ENCODE measurements at places on chromosomes 11 and 22.
A peak's percentile ranks its signal among the peaks of the same experiment; 100 is the strongest.

- DNase-seq: no peak
These were observed 78.0 kb upstream of the PPARA start for GRCh38 chr22:46072110-46072881.

DNA sequence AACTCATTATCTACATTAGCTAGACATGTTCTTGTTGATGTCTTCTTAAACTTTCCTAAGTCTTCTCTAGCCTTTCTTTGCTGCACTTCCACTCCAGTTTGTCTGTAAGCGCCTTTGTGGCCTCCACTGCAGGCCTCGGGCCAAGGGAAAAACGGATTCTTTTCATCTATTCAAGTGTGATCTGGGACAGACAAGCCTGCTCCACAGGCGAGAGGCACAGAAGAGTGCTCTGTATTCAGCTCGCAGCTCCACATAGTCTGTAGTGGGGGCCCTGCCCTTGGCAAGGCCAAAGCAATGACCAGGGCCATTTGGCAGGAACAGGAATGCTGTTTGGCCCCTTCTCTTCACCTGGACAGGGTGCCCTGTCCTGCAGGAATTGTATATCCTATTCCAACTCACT, 84.1 kb upstream of the BARX2 start:
- no peak for DNase-seq

- DNase-seq: no peak
These were observed 874.4 kb downstream of the NTM start for GRCh38 chr11:132244846-132245245.

DNA sequence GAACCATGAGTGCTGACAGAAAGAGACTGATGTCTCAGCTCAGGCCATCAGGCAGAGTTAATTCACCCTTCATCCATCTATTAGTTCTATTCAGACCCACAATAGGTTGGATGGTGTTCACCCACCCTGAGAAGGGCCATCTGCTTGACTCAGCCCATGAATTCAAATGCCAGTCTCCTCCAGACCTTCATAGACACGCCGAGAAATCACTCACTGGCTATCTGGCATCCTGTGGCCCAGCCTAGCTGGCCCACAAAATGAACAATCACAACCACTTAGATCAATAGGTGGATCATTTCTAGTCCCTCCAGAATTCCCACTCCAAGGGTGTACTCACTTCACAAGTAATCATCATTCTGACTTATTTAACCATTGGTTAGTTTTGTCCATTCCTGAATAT, 58.2 kb downstream of the MYEOV start:
- DNase-seq: no peak

GRCh38 chr11:112289588-112290492, 29.2 kb upstream of the PLET1 start:
- DNase-seq: no peak

DNA sequence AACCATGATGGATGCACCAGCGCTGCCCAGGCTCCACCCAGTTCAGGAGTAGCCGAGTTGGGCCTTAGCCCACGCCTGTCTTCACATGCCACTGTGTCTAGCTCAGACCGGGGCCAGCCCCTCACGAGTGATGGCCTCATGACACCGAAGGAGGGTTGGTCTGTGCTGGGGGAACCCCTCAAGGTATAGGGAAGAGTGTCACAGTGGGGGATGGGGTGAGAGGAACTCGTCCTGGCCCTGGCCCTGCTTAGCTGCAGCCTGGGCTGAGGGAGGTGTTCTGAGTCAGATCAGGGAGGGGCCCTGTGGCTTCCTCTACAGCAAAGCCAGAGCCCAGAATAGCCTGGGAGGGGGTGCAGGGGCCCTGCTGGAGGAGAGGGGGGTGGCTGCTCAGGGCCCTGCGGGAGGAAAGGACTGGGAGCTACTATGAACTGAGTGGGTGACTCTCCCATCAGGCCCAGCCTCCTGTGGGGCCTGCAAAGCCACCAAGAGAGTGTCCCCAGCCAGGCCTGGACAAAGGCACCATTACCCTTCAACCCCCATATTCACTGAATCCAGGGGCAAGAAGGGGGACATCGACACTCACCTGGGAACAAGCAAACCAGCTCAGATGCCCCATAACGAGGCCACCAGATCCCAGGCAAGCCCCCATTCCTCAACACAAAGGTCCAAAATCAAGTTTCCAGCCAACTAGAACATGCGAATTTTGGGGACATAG, 41.2 kb downstream of the IGLL5 start:
- no peak for DNase-seq

GRCh38 chr11:72300268-72300667, 56.3 kb upstream of the PHOX2A start:
- no peak for DNase-seq

DNA sequence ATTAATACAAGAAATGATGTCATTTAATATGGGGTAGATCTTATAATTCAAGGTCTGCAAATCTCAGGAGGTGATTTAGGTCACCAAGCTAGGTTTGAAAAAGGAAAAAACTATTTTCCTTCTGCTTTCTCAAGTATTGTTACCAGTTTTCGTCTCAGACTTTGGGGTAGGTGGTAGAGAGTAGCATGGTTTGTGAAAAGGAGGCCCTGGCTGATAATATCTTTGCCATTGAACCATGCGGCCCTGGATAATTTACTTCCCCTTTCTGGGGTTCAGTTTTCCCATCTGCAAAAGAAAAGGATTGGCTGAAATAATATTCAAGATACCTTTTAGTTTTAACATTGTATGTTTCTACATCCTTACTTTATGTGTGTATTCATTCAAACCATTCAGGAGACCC, 92.1 kb downstream of the WNT11 start:
- DNase-seq: no peak

GRCh38 chr22:36619797-36620399, 83.7 kb downstream of the CACNG2 start:
- DNase-seq: no peak

DNA sequence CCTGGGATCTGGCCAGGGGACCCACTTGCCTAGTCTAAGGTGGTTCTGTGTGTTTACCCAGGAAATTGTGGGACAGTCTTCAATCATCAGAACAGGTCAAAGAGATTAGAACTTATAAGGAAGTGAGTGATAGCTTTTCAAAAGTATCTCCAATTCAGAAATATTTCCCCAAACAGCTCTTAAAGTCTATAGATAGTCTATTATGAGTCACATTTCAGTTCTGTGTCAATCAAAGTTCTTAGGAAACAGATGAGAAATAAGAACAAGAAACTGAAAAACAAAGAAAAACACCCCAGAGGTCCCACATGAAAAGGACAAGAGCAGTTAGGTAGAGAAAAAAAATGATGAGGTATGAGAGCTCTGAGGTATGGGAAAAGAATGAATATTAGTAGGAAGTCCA, 381.4 kb upstream of the MPPED2 start:
- DNase-seq: no peak

DNA sequence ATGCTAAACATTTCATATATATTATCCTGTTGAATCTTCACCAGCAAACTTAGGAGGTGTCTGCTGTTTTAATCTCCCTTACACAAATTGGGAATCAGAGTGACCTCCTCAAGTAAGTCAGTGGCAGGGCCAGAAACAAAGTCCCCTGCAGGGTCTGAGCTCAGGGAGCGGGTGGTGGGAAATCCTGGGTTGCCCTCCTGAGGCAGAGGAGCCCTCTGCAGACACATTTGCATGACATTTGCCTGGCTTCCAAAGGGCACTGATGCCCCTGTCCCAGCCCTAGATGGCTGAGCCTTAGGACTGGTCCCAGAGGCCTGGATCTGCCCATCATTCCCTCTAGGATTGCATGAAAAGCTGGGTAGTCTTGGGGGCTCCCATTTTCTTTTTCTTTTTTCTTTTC, 2.1 kb upstream of the INPP5J start:
- no peak for DNase-seq

DNA sequence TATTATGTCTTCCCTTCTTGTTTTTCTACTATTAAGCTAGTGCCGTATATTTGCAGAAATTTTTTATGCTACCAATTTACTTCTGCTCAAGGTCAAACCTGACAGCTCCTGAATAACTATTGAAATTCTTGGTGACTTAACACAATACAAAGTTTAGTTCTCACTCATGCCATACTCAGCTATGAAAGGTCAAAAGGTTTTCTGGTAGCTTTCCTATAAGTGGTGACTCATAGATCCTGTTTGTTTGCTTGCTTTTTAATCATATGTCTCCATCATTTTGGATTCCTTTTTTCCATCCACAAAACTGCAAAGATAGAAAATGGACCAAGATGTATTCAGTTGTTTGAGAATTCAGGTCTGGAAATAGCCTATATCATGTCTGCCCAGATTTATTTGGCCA, 855.8 kb upstream of the LRRC4C start:
- no peak for DNase-seq

- no peak for DNase-seq
These were observed 30.5 kb downstream of the KCNQ1 start for GRCh38 chr11:2475136-2475918.

- no peak for DNase-seq
These were observed 26.0 kb downstream of the TSPAN18 start for GRCh38 chr11:44752713-44753112.

- no peak for DNase-seq
These were observed 136.7 kb downstream of the CASP12 start for GRCh38 chr11:104761511-104761910.

DNA sequence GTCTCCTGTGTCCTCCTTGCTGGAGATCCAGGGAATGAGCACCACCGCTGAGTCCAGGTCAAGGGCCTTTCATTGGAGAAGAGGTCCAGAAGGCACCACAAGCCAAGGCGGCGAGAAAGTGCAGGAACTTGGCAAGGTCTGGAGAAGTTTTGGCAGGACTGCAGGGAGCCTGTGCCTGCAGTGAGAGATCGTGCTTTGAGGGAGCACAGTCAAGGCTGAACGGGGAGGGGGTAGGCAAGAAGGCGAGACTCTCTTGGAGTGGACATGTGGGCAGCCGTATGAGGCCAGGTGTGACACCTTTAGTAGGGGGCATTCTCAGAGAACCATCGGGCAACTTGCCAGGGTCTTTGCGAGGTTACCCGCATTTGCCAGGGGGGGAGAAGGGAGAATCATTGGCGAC, 30.5 kb downstream of the LRRC10B start:
- no peak for DNase-seq

DNA sequence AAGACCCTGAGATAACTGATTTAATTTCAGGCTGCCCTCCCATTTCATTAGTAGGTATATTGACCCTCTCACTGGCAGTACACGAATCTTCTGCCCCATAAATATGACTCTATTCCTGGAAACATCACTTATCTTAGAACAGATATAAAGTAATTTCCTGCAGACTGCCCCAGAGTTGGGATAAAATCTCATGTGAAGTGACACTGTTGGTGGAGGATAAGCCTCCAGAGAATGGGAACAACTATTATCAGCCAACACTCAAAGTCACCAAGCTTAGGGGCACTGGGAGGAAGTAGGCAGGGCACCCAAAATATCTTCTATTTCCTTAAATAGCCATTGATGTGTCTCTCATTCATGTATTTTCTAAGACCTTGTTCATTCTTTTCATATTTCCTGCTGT, 8.2 kb downstream of the OR51B5 start:
- DNase-seq: no peak

GRCh38 chr11:111098091-111098490, 147.4 kb upstream of the POU2AF2 start:
- DNase-seq: no peak

DNA sequence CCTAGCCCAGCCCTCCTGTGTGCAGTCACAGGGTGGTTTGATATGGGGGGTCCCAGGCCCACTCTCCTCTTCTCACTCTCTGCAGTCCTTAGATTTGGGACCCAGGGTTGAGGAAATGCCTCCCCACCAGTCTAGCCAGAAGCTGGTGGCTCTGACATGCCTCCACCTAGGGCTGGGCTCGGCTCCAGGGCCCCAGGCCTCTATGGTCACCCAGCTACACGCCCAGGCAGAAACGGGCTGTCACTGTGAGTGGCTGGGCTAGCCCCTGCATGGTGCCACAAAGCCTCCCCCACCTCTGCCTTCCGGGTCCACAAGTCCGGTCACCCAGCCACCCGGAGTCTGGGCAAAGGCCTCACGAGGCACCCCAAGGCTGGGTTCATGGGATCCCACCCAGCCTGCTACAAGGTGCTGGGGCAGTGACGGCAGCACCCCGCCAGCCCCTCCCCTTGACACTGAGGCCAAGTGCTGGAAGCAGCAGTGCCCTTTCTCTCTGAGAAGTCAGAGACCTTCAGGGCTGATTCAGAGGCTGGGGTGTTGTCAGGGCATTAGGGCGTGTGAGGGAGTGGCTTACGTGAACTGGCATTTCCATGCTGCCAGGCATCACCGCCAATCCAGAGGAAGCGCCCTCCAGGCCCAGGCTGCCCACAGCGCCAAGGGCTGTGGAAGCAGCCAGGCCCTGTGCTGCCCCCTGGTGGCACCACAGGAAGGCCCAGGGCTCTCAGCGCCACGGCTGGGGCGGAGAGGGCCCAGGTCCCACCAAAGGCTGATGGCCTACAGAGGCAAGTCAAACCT, 638 bp upstream of the PITPNM1 start:
- DNase-seq: peak; percentile 47

GRCh38 chr11:9969068-9969467, 305.2 kb downstream of the SWAP70 start:
- DNase-seq: no peak

DNA sequence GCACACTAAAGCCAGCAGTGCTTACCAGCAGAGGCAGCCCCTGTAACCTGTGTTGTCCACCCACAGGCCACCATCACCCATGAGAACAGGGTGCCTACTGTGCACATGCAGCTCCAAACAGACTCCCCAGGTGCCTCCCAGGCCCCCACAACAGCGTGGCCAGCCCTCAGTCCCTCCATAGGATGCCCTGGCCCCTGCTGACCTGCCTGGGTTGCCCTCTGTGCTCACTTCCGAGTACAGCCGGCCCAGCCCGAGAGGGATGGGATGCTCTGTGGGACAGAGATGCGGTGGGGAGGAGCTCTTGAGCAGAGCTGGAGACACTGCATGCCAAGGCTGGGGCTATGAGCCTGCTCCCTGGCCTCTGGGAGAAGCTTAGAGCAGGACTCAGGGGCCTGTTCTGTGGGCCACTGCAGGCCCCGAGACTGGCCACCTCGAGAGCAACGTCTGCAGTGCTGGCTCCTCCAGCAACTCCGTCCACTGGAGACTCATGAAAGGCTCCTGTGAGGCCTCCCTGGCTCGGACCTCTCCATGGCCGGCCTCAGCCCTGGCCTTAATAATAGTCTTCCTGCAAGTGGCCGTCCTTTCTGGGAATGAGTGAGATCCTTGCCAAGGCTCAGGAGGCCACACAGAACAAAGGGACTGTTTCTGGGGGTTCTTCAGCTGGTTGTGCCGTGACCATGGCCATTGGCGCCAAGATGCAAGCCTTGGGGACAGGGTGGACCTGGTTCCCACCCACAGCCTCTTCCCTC, 27.0 kb downstream of the FADS2 start:
- no peak for DNase-seq

DNA sequence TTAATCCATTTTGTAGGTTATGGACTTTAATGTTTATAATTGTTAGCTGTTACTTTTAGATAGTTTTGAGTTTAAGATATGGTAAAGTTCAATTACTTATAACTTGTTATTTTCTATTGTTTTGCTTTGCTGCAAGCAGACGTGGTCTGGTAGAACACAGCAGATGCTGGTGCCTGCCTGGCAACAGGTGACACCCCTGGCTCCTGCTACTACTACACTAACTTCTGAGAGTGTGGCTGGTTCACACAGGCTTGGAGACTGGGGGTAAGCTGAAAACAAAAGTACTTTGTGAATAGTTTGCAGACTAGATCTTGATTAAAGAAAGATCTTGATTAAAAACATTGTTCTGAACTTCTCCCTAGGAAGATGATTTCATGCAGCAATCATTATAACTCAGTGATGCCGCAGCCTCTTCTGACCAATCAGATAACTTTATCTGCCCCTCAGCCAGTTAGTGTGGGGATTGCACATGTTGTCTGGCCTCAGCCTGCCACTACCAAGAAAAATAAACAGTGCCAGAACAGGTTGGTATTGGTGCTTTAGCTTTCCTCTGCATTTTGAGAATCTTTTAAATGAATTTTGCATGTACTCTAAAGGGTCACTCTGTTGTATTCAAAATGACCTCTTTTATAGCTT, 90.4 kb downstream of the HIPK3 start:
- DNase-seq: no peak

Measured in skeletal muscle cell (primary cell).